ENCODE measurements at places on chromosomes 5 and 9. TPM values are rescaled to one million over a fixed set of nuclear protein-coding genes. Genes with fewer than 3 reads are reported as not detected.

DNA sequence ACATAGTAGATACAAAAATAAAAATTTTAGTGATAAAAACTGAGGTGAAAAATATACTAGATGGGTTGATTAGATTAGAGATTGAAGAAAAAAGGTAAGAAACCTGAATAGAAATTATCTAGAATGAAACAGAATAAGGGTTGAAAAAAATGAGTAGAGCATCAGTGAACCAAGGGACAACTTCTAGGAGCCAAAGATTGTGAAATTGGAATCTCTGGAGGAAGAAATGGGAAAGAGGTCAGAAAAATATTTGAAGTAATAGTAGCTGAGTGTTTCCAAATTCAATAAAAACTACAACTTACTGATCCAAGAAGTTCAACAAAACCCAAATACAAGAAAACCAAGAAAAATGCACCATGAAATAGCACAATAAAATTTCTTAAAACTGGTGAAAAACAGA is 116.6 kb upstream of the STARD4 start:
- no peak for DNase-seq

DNA sequence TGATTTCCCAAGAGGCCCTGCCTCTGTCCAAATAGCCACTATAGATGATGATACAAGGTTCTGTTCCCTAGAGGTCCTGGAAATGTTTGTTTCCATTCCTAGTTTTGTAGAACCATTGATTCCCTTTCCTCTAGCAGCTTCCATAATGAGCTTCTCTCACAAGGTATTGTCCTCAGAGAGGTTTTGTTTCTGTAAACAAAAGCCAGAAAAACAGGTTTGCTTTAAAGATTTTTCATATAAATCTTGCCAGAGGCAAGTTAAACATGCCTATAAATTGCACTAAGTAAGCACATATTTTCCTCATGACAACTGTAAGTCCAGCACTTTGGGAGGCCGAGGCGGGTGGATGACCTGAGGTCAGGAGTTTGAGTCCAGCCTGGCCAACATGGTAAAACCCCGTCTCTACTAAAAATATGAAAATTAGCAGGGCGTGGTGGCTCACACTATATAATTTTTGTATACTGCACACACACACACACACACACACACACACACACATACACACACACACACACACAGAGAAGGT is 1787.7 kb downstream of the EFNA5 start:
- no peak for DNase-seq

GRCh38 chr9:99103901-99104458 is 933 bp upstream of the TGFBR1 start:
- peak; percentile 24 for DNase-seq

GRCh38 chr9:5326893-5327548 is 12.7 kb downstream of the RLN1 start:
- no peak for DNase-seq

- no peak for DNase-seq
These were observed 295.4 kb upstream of the HAPLN1 start for GRCh38 chr5:84016085-84016484.

DNA sequence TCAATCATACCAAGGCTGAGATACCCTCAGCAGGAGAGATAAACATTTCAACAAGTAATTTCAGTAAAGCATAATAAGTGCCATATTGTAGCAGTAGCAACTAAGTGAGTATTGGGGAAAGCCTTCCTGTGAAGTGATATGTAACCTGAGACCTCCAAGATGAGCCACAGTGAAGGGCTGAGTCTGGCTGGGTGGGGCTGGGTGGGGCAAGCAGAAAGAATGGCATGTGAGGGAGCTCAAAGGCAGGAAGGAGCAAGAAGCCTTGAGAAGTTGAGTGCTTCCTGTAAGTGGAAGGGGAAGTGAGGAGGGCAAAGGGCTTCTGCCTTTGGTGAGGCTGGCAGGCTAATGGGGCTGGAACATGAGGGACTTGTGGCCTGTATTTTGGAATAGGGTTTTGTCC is 19.7 kb upstream of the ASTN2 start:
- no peak for DNase-seq

- no peak for DNase-seq
These were observed 220.0 kb downstream of the GLIS3 start for GRCh38 chr9:4079906-4080305.

DNA sequence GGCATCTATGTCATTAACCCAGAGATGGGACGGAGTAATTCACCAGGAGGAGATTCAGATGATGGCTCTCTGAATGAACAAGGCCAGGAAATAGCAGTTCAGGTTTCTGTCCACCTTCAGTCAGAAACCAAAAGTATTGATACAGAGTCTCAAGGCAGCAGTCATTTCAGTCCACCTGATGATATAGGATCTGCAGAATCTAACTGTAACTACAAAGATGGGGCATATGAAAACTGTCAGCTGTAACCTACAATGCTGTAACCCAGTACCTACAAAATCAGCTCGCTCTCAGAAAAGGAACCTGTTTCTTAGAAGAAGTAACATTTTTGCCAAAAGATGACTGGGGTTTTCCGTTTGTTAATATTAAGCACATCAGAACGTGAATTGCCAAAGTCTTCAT is 14.7 kb downstream of the MFAP3 start:
- DNase-seq = no peak

GRCh38 chr5:160437271-160437670 is 15.6 kb downstream of the PTTG1 start:
- DNase-seq = no peak

GRCh38 chr9:8917956-8918739 is 1118.6 kb upstream of the DMAC1 start:
- no peak for DNase-seq

DNA sequence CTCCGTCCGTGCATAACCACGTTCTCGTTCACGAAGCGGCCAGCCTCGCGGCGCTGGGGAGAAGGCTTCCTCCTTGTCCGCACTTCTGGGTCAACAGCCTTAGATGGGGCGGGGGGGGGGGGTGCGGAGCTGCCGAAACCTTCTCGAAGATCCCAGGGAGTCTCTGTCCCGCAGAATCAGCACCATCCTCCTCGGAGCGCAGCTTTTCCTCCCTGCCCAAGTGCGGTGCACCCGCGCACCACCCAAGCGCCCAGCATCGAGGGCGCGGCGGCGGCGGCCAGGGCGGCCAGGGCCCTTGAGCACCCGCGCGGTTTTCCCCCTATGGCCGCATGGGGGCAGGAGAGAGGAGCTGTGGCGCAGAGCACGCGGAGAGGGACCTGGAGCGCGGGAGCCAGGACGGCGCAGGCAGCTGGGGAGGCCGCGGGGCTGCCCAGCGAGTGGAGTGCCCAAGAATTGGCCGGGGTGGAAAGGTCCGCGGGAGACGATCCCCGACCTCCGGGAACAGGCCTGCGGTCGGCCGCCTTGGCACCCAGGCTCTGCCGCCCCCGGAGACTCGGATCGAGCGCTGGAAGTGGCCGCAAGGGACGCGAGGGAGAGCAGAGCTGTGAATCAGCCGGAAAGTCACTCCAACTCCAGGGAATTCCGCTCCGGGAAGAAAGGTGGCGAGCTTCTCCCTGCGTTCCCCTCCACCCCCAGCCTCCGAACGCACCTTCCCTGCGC is 43.1 kb downstream of the TMEM174 start:
- peak; percentile 72 for DNase-seq

DNA sequence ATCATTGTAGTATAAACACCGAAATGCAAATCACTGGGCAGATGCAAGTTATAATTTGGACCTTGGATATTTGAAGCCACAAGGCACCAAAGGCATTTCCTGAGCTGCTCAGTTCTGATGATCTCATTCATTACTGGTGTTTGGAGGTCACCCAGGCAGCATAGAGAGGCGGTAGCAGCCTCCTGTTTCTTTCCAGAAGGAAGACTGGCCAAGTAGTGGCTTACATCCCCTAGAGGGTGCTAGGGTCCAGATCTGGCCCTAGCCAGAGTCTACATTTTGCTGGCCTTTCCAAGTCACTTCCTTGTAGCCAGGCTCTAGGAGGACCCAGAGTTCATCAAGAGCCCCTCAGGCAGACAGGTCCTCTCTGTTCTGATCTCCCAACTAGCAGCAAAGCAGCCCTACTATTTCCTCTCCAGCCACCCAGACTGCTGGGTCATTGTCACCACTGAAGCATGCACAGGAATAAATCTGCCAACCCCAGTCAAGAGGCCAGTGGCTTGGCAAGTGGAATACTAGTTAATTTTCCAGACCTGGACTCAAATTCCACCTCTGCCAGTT is 33.4 kb upstream of the TTC1 start:
- DNase-seq = peak; percentile 97

GRCh38 chr9:137812356-137813023 is 65.1 kb upstream of the CACNA1B start:
- no peak for DNase-seq

GRCh38 chr9:22169243-22169642 is 160.1 kb upstream of the CDKN2B start:
- peak; percentile 22 for DNase-seq

- no peak for DNase-seq
These were observed 14.3 kb downstream of the GAPT start for GRCh38 chr5:58505502-58505901.

DNA sequence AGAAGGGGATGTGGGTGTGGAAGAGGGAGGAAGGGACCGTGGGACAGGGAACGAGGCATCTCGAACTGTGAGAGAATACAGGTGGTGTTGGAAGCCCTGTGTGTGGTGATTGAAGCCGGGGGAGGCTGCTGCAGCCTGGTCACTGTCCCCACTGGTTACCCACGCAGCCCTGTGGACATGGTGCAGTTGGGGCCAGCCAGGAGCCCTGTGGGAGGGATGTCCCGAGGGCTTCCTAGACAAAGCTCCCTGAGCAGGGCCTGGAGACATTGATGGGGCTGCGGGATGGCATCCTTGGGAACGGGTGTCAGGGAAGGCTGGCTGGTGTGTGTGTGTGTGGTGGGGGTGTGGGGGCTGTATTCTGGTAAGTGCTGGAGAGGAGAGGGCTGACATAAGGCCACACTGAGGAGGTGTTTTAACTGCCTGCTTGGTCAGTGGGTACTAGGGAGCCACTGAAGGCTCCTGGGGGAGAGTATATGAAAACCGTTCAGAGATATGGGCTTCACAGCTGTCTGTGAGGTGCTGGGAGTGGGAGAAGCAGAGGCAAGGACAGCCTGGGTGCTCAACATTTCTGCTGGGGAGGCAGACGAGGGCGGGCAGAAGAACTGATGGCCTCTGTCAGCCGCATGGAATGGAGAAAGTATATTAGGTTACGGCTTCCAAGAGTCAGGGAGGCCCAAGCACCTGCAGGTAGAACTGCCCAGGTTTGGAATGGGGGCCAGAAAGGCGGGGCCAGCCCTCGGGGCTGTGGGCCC is 20.0 kb downstream of the WNK2 start:
- DNase-seq = no peak

GRCh38 chr5:143128412-143129071 is 274.9 kb downstream of the NR3C1 start:
- no peak for DNase-seq

- DNase-seq = no peak
These were observed 27.5 kb downstream of the PTGES2 start for GRCh38 chr9:128099932-128100491.

DNA sequence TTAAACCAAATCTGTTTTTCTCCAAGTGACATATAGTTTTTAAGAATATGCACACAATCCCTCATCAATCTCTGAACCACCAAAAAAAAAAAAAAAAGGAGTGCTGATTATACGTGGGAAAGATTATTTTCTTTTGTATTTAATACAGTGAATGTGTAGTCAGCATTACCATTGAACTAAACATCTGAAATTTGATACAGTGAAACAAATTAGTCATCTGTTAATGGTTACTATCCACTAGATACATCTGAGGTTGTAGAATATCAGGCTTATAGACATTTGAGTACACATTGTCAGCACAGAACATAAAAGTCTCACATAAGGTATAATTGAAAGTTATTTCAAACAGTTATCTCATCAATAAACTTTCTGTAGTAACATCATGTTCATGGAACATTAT is 87.0 kb downstream of the SLF1 start:
- DNase-seq = no peak

DNA sequence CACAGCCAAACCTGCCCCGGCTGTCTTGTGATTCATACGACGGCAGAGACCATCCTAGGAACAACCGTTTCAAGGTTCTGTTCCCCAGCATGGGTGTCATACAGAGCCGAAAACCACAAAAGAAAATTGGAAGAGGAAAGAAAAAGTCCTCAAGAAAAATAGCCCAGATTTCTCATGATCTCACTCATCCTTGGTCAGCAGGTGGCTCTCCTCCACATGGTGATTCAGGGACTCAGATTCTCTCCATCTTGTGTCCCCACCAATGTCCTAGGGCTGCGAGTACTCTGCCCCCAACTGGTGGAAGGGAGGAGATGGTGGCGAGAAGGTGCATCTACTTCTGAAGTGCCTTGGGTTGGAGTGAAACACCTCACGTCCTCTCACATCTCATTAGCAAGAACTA is 25.6 kb downstream of the PDZD2 start:
- peak; percentile 17 for DNase-seq

GRCh38 chr5:2797160-2797559 is 45.7 kb upstream of the IRX2 start:
- DNase-seq = no peak

GFI1B gene
- total RNA-seq = 0.18 TPM

ZNF367 gene
- total RNA-seq = 11.8 TPM

PFN3 gene
- total RNA-seq = not detected

F2RL2 gene
- total RNA-seq = 40.8 TPM

GRXCR2 gene
- total RNA-seq = not detected

CCNH gene
- total RNA-seq = 50.1 TPM

PCDHGA6 gene
- total RNA-seq = 2.8 TPM
